Right lung (tissue), 10 donors: ENCODE measurements at places on chromosomes 13 and 19. TPM values are rescaled to one million over a fixed set of nuclear protein-coding genes. Genes with fewer than 3 reads are reported as not detected.
A peak's percentile ranks its signal among the peaks of the same experiment; 100 is the strongest.

- DNase-seq: no peak
These were observed 52.2 kb upstream of the RANBP3 start for GRCh38 chr19:6030214-6030507.

DNA sequence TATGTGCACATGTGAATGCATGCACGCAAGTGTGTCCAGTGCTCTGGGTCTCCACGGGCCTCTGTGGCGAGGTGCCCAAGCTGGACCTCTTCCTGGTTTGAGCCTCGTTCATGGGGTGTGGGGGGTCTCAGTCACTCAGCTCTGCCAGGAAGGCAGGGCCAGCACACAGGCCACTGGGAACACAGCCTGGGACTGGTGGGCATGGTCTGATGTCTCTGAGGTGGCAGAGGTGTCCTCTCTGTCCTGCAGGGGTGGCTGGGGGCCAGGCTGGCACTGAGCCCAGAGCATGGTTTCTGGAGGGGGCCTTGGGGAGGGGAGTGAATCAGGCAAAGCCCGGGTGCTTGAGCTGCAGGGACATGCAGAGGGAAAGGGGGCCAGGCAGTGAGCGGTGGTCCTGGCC, 9.4 kb downstream of the LRP3 start:
- no peak for DNase-seq

- no peak for DNase-seq
These were observed 50.8 kb downstream of the ATP11A start for GRCh38 chr13:112740502-112741131.

GRCh38 chr19:33260628-33261418, 35.2 kb upstream of the SLC7A10 start:
- DNase-seq: no peak

DNA sequence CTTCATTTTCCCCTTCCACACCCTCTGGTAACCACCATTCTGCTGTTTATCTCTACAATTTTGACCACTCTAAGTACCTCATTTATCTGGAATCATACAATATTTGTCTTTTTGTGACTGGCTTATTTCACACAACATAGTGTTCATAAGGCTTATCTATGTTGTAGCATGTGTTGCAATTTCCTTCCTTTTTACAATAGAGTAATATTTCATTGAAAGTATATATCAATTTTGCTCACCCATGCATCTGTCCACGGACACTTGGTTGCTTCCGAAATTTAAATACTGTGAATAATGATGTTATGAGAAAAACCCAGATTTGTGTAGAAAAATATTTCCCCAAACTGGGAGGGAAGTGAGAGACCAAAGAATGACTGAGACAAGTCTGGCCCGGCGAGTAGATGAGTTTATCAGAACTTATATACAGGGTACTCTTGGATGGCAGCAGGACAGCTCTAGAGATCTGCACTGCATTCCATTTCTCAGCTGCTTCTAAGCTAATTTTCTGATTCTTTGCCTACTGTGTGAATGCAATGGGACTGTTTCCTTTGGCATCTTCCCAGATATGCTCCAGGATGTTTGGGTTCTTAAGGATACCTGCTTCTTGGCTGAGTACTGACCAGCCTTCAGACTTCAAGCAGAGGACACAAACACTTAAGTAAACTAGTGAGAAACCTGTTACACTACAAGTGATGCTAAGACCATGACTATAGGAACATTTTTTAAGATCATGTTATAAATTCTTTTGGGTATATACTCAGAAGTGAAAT, 834.0 kb upstream of the PCDH9 start:
- DNase-seq: no peak

GRCh38 chr19:492091-492531, 4.2 kb upstream of the MADCAM1 start:
- no peak for DNase-seq

DNA sequence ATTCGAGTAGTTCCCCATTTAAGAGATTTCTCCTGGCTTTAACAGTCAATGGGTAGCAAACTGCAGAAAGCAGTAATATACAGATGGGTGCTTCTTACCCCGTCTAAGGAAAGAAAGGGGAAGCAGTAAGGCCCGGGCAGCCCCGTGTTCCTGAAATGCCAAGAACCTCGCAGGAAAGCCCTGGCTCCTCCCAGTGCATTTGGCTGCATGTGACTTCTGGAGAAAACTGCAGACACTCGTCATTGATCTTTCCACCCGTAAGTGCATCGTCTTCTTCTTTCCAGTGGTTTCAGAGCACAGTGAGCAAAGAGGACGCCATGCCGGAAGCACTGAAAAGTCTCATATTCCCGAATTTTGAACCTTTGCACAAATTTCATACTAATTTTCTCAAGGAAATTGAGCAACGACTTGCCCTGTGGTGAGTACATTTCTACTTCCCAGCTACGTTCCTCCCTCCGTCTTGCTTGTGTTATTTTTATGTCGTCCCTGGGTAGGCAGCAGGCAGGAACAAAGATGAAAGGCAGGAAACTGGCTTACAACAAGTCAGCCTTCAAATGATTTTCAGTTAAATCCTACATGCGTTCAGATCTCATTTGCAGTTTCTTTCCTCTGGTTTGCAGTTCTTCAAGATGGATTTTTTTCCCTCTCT, 165.2 kb downstream of the STK24 start:
- no peak for DNase-seq

DNA sequence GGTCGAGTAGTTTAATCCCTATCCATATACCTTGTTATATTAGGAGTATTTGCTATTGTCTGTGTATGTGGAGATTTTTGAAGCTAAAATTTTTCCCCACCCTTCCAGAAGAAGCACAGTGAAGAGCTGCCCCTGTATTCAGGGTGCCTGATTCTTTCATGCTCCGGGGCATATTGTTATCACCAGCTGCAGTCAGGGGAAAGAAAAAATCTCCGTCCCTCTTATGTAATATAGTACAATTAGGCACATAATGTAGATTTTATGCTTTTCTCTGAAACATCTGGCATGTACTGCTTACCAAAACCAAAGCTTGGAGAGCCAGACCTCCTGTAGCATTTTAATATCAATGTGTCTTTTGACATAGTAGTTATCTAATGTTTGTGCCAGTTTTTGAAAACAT, 214.9 kb upstream of the EDNRB start:
- no peak for DNase-seq

DNA sequence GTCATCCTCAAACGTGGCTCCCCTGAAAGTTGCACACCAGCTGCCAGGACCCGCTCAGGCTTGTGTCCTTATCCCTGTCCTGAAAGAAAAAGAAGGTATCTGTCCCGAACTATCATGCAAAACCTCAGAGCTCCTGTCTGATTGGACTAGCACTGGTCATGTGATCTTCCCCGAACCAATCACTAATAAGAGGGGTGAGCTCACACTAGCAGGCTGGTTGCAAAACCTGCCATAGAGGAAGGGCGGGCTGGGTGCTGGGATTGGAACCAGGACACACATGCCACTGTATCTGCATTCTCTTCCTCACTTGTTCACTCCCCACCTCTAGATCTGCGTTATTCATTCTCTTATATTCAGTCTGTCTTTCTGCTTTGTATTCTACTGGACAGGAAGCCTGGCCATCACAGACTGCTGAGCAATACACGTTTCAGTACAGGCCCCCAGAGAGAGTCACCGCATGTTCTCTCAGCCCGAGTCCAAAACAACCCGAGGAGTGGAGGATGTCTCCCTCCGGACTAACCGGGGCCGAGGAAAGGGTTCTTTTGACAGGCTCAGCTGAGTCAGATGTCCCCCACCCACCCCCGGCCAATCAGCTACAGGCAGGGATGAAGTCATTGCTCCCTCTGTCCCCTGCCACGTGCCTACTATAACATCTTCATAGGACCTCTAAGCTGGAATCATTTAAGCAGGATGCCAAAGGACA, 97.7 kb downstream of the SIPA1L3 start:
- DNase-seq: peak; percentile 92

DNA sequence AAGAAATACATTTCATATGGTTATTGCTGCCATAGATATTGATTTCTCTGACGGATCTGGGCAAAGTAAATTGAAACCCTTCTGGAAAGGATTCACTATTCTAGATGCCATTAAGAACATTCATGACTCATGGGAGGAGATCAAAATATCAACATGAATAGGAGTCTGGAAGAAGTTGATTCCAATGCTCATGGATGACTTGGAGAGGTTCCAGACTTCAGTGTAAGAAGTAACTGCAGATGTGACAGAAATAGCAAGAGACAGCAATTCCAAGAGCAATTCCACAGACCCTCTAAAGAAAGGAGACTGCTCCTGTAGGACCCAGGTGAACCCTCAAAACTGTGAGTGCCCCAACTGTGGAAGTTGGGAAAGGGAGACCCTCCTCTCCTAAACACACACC, 30.9 kb upstream of the KCTD12 start:
- DNase-seq: no peak

Gene TMEM150B
- 0.69 TPM for polyA plus RNA-seq

Gene LHB
- polyA plus RNA-seq: not detected

Gene APOC1
- polyA plus RNA-seq: 7.0 TPM
